Muscle of back (tissue), 13 donors: ENCODE measurements at places on chromosomes 5 and 9. TPM values are rescaled to one million over a fixed set of nuclear protein-coding genes. Genes with fewer than 3 reads are reported as not detected.

DNA sequence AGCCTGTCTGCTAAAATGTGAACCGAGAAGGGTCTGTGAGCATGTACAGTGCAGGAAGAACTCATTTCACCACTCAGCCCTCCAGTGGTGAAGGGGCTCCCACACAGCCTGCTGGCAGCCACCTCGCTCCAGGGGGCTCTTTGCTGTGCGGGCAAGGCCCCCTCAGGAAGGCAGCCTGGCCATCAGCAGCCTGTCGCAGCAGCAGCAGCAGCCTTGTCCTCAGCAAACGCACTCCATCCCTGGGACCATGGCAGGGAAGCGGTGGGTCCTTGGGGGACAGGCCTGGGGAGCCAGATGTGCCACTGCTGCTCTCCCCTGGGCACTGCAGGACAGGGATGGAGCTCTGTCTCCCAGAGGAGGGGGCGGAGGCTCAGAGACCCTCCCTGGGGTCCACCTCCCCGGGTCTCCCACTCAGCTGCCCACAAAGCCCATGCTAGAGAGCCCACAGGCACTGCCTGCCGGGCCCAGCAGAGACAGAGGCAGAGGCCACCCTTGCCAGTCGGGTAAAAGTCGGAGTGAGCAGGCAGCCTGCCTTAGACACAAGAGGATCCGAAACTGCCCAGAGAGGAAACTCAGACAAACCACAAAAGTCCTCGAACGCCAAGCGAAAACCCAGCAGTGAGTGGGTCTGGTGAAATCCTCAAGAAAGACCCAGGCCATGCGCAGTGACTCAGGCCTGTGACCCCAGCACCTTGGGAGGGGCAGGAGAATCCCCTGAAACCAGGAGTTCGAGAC, 8.0 kb downstream of the BRD3 start:
- no peak for DNase-seq

DNA sequence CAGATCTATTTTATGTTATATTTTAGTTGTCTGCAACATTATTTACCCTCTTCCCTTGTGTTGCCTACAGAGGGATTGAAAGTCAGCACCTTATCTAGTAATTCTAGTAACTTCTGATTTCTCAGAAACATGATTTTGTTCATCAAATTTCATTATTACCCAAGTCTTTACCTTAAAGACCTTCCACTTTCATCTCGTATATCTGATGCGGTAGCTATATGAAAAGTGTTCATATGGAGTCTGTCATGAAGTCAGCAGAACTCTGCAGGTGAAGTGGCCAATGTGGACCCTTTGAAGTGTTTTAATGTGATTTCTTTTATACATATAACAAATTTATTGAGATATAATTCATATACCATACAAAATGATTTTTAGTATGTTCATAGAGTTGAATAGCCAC, 40.0 kb downstream of the SLC44A1 start:
- DNase-seq, result no peak

- no peak for DNase-seq
Measured at GRCh38 chr5:142680605-142681259, 5.2 kb downstream of the FGF1 start.

GRCh38 chr5:87210076-87210475, 57.6 kb upstream of the RASA1 start:
- no peak for DNase-seq

DNA sequence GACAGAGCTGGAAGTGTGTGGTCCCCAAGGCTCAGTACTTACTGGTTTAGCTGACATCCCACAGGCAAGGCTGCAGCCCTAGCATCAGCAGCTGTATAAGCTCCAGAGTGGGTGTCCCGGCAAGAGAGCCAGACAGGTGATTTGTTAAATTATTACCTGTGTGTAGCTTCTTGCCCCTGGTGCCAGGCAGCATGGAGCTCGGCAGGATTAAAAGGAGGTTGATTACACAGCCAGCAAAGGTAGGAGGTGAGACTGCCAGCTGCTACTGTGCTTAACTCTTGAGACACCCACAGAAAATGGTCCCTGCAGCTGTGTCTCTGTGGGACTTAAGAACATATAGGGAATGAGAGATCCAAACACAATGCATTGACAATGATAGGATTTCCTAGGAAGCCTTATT, 54.2 kb downstream of the ARHGAP26 start:
- DNase-seq, result no peak

- DNase-seq, result peak; percentile 25
Measured at GRCh38 chr9:133710661-133711427, 27.3 kb downstream of the SARDH start.

- no peak for DNase-seq
Measured at GRCh38 chr9:75911390-75911789, 20.9 kb downstream of the PCSK5 start.

GRCh38 chr5:178780581-178781498, 50.4 kb upstream of the ZNF354A start:
- no peak for DNase-seq

DNA sequence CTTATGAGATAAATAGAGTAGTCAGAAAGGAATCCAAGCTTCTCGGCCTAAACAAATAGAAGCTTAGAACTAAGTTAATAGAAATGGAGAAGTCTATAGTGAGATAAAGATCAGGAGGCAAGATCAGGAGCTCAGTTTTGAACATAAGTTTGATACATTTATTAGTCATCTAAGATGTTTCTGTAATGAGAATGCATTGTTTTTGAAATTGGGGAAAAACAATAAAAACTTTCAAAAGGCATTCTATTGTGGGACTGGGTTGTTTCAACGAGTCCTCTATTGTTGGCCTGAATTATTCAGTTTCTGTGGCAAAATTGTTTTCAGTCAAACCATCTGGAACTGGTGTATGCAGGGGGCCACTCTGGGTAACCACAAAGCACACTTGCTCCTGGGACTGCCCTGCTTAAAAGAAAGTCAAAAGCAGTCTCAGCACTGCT, 181.0 kb upstream of the CLINT1 start:
- no peak for DNase-seq

GRCh38 chr9:117825609-117826347, 121.6 kb downstream of the TLR4 start:
- no peak for DNase-seq

DNA sequence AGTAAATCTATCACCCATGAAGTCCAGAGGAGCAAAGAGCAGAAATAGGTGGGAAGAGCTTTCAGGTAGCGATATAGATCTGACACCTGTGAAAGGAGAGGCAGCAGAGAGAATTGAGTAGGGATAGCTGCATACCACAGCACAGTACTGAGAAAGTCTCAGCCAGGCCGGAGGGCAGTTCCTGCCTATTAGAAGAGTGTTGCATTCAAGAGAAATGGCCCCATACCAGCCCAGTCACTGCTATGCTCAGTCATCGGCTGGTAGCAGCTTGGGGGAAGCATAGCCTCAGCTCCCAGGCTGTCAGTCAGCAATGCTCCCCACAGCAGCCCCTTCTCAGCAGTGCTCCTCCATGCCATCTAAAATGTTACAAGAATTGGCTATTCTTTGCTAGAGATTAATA, 285.1 kb upstream of the CDH6 start:
- no peak for DNase-seq

DNA sequence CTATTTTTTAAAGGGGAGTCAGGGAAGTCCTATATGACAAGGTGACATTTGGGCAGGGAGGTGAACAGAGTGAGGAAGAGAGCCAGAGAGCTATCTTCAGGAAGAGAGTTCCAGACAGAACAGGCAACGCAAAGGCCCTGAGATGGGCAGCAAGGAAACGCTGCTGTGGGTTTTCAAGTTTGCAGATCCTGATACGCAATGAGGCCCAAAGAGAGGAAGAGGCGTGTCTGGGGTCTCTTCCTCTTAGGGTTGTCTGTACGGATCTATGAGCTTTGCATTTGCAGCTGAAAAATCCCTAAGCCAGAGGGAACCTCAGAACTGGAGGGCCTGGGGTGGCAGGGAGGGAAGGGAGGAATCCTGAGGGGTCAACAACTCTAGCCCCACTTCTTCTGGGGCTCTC, 13.6 kb downstream of the FAT2 start:
- DNase-seq, result no peak

GRCh38 chr9:108496846-108497245, 358.9 kb downstream of the ACTL7B start:
- no peak for DNase-seq

GRCh38 chr5:95760273-95761191, 29.4 kb downstream of the RHOBTB3 start:
- DNase-seq, result peak; percentile 42

GRCh38 chr5:90940227-90940995, 381.8 kb downstream of the ADGRV1 start:
- DNase-seq, result peak; percentile 73

DNA sequence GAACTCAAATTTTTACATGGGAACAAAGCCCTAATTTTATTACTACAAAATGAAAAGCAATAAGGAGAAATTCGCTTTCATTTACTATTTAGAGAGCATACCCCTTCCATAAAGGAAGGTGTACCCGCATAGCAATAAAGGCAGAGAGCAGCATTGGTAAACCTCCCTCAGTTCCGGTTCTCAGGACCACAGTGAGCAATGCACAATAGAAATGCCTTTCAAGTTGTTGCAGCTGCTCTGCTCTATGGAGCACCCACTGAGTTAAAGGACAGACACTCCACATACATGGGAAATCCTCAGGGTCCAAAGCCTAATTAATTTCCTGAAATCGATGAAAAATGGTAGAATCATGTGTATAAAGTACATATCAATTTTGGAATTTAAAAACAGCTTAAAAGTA, 89.9 kb upstream of the MPDZ start:
- DNase-seq, result no peak

DNA sequence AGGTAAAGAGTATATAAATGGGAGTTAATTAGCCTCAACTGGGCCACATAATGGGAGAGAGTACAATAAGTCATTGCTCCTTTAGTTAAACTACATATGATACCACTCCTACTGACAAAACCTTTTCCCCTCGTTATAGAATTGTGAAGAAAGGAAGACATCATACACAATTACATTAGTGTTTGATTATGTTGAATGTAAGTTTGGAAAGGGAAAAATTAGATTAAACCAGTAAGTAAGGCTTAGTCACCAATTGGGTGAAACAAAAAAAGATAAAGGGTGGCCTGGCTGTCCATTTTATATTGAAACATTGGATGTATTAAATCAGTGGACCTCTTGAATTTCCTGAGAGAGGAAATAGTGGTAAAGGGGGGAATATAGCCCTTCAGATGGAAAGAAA, 464.3 kb upstream of the PAPPA start:
- no peak for DNase-seq

Gene BRIX1
- polyA plus RNA-seq, result 34.2 TPM

Gene DDX46
- polyA plus RNA-seq, result 48.8 TPM

Gene OR13J1
- not detected for polyA plus RNA-seq

Gene GRIN3A
- polyA plus RNA-seq, result 1.2 TPM

Gene TMEM174
- not detected for polyA plus RNA-seq

Gene MEF2C
- polyA plus RNA-seq, result 597 TPM

Gene BHMT2
- 4.7 TPM for polyA plus RNA-seq
